T-cell (primary cell): ENCODE measurements at places on chromosomes 13 and 19.

DNA sequence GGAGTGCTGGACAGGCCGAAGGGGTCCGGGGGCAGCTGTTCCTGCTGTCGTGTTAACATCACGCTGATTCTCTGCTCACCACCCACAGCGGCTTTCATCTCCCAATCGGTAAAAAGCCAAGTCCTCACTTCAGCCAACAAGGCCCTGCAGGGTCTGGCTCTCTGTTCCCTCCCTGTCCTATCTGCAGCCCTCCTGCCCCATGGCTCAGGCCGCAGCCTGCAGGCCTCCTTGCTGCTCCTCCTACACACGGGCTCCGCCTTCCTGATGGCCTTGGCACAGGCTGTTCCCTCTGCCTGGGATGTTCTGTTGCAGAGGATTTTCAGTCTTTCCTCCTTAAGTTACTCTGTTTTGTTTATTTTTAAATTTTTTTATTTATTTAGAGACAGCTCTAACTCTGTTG is 22.2 kb downstream of the FUZ start:
- DNase-seq, result no peak

DNA sequence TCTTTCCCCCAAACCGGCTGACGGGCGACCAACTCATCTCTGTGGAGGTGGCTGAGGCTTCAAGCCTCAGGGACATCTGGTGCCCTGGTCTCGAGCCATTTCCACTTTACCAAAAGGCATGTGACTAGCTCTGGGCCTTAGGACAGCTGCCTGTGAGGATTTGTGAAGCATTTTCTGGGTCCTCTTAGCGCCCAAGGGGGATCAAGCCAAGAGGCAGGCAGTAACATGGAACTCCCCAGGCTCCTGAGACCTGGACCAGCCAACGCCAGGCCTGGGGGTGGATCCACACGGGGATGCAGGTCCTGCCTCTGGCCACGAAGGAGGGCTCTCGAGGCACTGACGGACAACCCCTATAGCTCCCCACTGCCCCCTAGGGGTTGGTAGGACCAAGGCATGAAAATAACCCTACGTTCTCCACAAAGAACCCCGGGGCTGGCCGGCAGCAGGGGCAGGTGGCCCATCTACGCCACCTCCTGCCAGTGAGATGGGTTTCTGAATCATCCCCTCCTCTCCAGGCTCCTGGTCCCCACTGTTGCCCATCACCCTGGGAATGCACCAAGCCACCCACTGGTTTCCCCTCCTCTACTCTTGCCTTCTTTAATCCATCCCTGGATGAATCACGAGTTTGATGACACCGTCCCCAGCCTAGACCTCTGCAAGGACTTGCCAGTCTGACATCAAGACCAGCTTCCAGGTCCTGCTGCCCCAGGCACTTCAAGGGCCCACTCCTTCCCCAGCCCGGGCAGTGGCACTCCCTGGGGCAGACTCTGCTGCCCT is 7.0 kb upstream of the MYDGF start:
- no peak for DNase-seq

- DNase-seq, result no peak
Measured at GRCh38 chr13:51136276-51136980, 25.4 kb upstream of the C13orf42 start.

DNA sequence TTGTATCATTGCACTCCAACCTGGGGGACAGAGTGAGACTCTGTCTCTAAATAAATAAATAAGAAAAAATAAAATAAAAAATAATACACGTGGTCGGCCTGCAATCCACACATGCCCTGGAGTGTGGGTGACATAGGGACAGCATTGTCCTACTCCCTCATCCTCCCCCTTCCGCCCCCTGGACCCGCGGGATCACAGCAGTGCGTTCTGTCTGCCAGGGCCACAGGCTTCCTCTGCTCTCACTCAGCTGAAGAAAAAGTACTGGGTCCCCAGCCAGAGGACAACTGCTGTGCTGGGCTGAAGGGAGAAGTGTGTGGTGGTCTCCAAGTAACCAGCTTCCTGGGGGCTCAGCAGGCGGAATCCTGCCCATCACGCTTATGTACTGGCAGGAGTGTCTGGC is 6.3 kb downstream of the BCAT2 start:
- DNase-seq, result no peak

DNA sequence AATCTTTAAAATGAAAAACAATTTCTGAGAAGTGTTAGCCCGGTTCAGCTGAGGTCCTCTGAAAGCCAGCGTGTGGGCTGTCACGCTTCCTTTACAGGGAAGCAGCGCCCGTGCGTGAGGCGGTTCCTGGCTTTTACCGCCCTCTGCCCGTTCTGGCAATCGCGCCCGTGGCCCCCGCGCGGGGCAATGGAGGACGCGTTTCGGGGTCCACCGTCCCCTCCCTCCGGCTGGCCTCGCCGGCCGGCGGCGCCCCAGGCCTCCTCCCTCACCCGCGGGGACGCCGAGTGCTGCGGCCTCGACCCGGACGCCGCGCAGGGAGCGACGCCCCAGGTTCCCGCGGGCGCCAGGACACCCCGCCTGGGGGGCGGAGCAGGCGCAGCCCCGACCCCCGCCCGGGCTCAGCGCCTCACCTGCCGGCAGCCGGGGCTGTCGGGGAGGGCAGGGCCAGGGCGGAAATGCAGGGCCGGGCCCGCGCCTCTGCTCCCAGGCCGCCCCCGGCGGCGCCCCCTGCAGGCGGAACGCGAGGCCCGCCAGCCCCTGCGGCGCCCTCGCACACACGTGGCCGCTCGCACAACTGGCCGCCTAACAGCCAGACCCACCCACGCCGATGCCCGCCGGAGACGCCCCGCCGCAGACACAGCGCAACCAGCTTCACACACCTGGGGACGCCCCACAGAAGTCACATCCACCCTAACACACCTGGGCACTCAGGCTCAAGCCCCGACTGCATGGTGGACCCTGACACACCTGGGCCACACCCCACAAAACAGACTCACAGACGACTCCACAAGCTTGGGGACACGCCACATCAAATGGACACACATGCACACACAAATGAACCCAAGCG is at the start of gene GGACT:
GGACT (minus strand) TSS at position 459 of the 847 bp plus-strand sequence. CDS start 56,198 bp downstream, outside the sequence.
- peak; percentile 78 for DNase-seq
